Spinal cord (tissue), 10 donors: ENCODE measurements at places on chromosomes 1 and 21.

GRCh38 chr1:217097819-217098218, 374.6 kb upstream of the ESRRG start:
- DNase-seq: no peak

DNA sequence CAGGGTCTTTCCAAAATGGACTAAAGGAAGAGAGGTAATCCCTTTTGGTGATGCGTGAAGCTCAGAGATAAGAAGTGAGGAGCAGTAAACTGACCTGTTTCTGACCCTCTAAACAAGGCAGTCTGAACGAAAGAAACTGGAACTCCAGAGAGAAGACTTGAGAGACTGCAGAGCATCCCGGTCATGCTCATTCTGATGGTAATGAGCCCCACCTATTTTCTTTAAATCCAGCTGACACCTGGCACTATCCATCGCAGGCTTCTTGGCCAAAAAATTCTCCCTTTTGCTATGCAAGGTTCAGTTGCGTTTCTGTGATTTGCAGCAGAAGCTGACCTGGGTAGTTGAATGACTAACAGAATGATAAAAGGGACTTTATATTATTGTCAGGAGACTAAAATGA, 105.9 kb upstream of the KCNK2 start:
- no peak for DNase-seq

DNA sequence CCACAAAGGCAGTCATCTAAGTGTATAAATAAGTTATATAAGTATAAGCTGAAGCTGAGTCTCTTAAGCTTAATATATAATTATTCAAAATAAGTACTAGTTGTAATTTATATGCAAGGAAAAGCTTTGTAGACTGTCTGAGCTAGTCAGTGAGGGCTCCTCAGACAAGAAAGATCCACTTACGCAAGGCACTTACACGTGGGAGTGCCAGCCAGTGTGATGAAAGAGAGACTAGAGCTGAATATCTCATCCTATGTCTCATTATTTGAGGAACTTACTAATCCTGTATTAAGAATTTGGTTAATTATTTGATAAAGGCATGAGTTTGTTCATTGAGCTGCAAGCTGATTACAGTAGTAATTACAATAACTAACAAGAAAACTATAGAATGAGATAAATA, 146.9 kb downstream of the PDE4B start:
- DNase-seq: no peak

DNA sequence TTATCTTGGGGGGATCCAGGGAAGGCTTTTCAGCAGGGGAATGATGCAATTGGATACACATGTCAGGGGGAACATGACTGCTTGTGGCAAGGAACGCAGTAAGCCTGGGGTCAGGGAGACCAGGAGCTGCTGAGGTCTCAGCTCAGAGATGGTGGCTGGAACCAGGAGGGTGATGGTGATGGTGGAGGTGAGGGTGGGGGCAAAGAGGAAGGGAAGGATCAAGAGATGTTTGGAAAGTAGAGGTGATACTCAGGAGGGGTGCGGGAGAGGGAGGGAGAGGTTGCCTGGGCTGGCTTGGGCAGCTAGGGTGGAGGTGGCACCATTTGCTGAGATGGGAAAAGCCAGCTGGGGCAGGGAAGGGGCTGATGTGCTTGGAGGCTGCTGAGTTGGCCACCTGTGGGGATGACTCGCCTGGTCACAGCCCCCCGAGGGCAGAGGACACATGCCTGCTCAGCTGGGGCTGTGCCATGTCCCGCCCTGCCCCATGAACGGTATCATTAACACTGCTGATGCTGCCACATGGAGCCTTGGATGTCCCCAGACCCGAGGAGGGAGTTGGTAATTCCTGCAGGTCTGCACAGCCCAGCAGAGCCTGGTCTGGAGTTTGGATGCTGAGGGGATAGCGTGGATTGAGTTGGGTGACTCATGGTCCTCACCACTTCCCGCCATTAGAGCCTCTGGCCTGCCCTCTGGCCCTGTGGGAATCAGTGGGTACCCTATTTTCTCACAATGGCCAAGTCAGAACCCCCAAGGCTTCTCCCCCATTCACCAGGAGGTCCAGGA, 6.3 kb upstream of the PADI1 start:
- no peak for DNase-seq

GRCh38 chr1:27122652-27123051, 32.3 kb downstream of the SLC9A1 start:
- DNase-seq: no peak

DNA sequence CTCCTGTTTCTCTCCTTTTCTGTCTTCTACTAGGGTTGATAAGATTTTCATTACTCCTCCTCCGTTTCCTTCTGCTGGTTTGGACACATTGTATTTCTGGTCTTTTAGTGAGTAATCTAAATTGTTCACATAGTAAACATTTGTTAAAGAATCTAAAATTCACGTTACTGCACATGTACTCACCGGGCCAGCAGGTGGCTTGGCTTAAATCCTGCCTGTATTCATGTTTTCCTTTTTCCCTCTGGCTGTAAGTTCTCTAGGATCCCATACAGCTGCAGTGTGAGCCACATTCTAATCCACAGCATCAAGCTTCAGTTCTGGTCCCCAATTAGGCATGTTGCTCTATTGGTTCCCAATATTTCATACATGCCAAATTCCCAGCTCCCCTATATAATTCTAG, 958.3 kb downstream of the ADGRL2 start:
- no peak for DNase-seq

GRCh38 chr1:44831516-44831915, 11.5 kb downstream of the PTCH2 start:
- DNase-seq: no peak

DNA sequence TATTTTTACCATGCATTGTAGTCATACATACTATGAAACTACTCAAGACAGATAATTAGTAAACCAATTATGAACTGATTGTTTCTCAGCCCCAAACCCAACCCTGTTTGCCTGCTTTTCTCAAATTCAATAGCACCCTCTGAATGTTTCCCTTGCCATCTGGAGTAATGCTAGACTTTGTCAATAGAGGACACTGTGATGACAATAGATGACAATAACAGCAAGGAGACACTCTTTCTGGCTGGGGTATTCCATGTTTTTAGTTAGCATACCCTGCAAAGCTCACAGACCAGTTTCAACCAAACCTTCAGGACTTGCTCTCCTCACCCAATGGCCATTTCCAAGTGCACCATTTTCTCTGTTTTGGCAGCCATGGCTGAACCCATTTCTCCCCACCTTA, 108.5 kb upstream of the LRRC7 start:
- no peak for DNase-seq

GRCh38 chr1:179779645-179780272, 36.7 kb downstream of the FAM163A start:
- no peak for DNase-seq

- DNase-seq: peak; percentile 47
Measured at GRCh38 chr1:179369751-179370341, 4.1 kb downstream of the AXDND1 start.
